Pancreas (tissue), 10 donors: ENCODE measurements at places on chromosomes 13 and 19. TPM values are rescaled to one million over a fixed set of nuclear protein-coding genes. Genes with fewer than 3 reads are reported as not detected.
A peak's percentile ranks its signal among the peaks of the same experiment; 100 is the strongest.

GRCh38 chr13:74129500-74130191 is 4.6 kb downstream of the KLF12 start:
- no peak overlapping the region for H3K4me3 ChIP-seq
- no peak for DNase-seq
- no peaks in the 10 kb centered on the region for H3K27me3 ChIP-seq
- H3K27ac ChIP-seq = no peak overlapping the region
- H3K4me1 ChIP-seq = no peaks in the 10 kb centered on the region

DNA sequence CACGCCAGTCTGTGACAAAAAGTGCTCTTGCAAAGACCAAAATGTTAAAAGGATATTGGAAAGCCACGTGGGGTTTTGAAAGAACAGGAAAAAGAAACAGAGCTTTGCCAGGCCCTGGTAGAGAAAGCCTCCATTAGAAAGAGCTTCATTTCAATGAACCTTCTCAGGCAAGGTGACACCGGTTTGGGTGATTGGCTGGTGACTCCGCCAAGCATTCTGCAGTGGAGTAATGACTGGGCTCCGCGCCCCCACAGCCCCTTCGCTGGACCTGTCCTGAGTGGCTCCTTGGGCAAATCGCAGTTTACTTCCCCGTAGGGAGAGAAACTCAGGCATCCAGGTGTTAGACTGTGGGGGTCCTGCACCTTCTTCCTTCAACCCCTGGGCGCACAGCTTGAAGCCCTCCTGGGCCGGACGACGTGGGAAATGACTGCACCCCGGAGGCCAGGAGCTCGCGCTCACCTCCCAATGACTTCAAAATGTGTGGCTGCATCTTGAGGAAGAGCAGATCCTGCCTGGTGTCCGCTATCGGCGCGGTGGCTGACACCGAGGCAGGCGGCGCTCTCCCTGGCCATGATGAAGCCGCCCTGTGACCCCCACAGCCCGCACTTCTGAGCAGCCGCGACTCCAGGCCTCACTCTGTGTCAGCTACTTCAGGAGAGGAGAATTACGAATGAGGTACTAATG is 444.6 kb upstream of the SGCG start:
- H3K36me3 ChIP-seq = no peaks in the 10 kb centered on the region
- no peak for DNase-seq
- H3K4me3 ChIP-seq = no peak overlapping the region
- H3K27me3 ChIP-seq = no peaks in the 10 kb centered on the region
- no peaks in the 10 kb centered on the region for H3K4me1 ChIP-seq
- H3K27ac ChIP-seq = no peak overlapping the region

GRCh38 chr13:101718496-101718895 is 266.0 kb downstream of the ITGBL1 start:
- no peaks in the 10 kb centered on the region for H3K27me3 ChIP-seq
- H3K27ac ChIP-seq = no peak overlapping the region
- no peak overlapping the region for H3K4me3 ChIP-seq
- H3K4me1 ChIP-seq = no peaks in the 10 kb centered on the region
- H3K36me3 ChIP-seq = no peaks in the 10 kb centered on the region

GRCh38 chr19:19486343-19487076 is 28.8 kb downstream of the TSSK6 start:
- H3K4me1 ChIP-seq = peaks cover 31% of the 10 kb centered on the region
- peak; percentile 52 for DNase-seq
- no peak overlapping the region for H3K4me3 ChIP-seq
- no peaks in the 10 kb centered on the region for H3K27me3 ChIP-seq
- peak overlapping the region; percentile 73 for H3K27ac ChIP-seq

- H3K27ac ChIP-seq = no peak overlapping the region
- DNase-seq = no peak
- no peaks in the 10 kb centered on the region for H3K4me1 ChIP-seq
- peaks cover 3% of the 10 kb centered on the region for H3K36me3 ChIP-seq
- no peaks in the 10 kb centered on the region for H3K27me3 ChIP-seq
- no peak overlapping the region for H3K4me3 ChIP-seq
Measured at GRCh38 chr19:1577090-1577928, 9.2 kb upstream of the MEX3D start.

DNA sequence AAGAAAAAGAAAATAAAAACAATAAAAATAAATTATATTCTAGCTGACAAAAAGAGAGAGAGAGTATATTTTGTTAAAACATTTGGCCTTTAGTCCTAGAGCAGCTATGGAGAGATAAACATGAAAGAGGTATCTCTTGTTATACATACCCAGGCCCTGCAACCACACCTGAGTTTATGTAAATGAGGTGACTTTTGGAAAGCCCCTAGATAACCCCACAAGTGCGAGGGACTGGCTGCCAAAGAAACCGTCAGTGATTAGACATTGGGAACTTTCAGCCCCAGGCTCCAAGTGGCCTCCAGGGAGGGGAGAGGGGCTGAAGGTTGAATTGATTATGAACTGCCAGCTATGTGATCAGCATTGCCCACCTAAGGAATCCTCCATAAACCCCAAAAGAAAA is 2.1 kb upstream of the NLRP7 start:
- no peaks in the 10 kb centered on the region for H3K27me3 ChIP-seq
- no peak for DNase-seq
- no peak overlapping the region for H3K4me3 ChIP-seq
- no peak overlapping the region for H3K27ac ChIP-seq

DNA sequence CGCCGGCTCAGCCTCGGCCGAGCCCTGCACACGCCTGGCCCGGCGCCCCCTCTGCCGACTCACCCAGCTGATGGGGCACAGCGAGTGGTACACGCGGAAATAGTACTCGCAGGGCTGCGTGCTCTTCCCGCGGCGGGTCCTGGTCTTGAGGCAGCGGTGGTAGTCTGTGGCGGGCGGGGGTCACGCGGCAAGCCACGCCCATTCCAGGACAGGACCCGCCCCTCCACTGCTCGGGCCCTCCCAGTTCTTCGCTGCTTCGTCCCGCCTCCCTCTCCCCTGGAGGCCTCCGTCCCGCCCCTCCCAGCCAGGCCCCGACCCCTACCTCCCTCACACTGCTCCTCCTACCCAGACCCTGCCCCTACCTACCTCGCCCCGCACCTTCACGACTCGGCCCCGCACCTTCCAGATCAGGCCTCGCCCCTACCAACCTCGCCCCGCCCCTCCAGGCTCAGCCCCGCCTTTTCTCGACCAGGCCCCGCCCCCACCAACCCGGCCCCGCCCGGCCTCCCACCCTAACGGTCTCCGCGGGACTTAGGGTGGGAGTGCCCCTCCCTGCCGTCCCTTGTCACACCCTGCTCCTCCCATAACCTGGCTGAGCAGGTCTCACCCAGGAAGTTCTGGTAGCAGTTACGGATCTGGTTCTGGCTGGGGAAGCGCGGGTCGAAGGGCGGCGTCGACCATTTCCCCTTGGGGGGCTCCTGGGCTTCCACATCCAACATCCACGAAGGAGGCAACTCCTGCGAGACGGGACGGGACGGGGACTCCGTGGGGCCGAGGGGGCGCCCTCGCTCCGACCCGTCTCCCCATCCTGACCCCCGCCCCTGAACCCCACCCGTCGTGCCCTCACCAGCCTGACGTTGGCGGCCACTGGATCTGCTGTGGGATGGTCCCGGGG is 469 bp downstream of the COX6B2 start:
- DNase-seq = peak; percentile 72
- H3K36me3 ChIP-seq = no peaks in the 10 kb centered on the region
- H3K4me3 ChIP-seq = peak overlapping the region; percentile 16
- no peaks in the 10 kb centered on the region for H3K27me3 ChIP-seq
- H3K27ac ChIP-seq = no peak overlapping the region

GRCh38 chr13:46751811-46752635 is 44.9 kb downstream of the ESD start:
- no peak for DNase-seq
- H3K4me1 ChIP-seq = no peaks in the 10 kb centered on the region
- no peaks in the 10 kb centered on the region for H3K27me3 ChIP-seq
- no peak overlapping the region for H3K27ac ChIP-seq
- no peaks in the 10 kb centered on the region for H3K36me3 ChIP-seq

- H3K4me1 ChIP-seq = peaks cover 4% of the 10 kb centered on the region
- DNase-seq = no peak
- H3K36me3 ChIP-seq = no peaks in the 10 kb centered on the region
- no peak overlapping the region for H3K4me3 ChIP-seq
- no peaks in the 10 kb centered on the region for H3K27me3 ChIP-seq
Measured at GRCh38 chr19:1933942-1934341, 7.0 kb upstream of the CSNK1G2 start.

DNA sequence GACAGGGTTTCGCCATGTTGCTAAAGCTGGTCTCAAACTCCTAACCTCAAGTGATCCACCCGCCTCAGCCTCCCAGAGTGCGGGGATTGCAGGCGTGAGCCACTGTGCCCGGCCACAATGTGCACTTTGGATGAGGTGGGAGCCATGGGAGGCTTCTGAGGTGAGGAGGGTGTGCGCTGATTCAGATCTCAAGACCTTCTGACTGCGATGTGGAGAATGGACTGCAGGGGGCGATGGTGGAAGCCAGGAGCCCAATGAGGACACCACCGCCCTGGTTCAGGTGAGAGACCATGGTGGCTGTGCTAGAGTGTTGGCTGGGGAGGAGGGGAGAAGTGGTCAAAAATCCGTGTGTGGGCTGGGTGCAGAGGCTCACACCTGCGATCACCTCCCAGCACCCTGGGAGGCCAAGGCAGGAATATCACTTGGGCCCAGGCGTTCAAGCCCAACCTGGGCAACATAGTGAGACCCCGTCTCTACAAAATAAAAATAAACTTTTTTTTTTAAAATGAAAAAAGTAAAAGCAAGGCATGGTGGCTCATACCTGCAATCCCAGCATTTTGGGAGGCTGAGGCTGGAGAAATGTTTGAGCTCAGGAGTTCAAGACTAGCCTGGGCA is 5.6 kb downstream of the INAFM1 start:
- H3K27me3 ChIP-seq = no peaks in the 10 kb centered on the region
- no peaks in the 10 kb centered on the region for H3K36me3 ChIP-seq
- DNase-seq = no peak
- no peak overlapping the region for H3K27ac ChIP-seq
- H3K4me3 ChIP-seq = no peak overlapping the region

- H3K4me3 ChIP-seq = no peak overlapping the region
- H3K36me3 ChIP-seq = peaks cover 8% of the 10 kb centered on the region
- H3K27ac ChIP-seq = no peak overlapping the region
- no peaks in the 10 kb centered on the region for H3K27me3 ChIP-seq
- H3K4me1 ChIP-seq = no peaks in the 10 kb centered on the region
Measured at GRCh38 chr19:49602806-49603205, 11.8 kb downstream of the PRR12 start.

DNA sequence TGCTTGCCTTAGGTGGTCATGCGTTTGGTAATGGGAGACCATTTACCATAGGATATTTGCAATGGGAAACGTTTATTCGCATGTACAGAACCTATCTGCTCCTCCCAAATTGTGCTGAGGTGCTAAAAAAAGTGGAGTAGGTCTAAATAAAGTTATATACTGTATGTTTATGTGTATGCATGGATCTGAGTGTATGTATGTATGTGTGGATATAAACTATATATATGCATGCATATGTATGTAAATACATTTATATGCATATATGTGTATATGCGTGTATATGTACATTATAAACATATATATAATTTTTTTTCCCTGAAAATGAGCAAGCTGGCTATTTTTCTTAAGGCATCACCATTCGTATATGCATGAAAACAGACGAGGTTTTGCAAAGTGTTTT is 95.9 kb downstream of the HS6ST3 start:
- no peaks in the 10 kb centered on the region for H3K4me1 ChIP-seq
- no peaks in the 10 kb centered on the region for H3K36me3 ChIP-seq
- H3K27me3 ChIP-seq = no peaks in the 10 kb centered on the region
- DNase-seq = no peak
- no peak overlapping the region for H3K27ac ChIP-seq

DNA sequence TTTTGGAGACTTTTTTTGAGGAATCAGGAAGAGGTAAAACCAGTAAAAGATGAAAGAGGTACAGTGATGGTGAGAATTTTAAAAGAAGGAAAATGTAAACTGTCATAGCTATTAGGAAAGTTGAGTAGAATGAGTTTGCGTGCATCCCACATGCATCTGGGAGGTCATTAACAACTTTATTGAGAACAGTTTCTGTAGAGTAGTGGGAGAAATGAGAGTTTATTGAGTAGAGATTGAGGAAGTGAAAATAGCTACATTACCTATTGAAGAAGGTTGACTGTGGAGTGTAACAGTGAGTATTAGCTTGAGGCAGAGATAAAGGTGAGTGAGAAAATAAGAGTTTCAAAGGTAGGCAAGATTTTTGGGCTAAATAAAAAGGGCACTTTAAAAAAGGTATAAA is 38.7 kb downstream of the BRCA2 start:
- no peaks in the 10 kb centered on the region for H3K36me3 ChIP-seq
- no peak for DNase-seq
- no peaks in the 10 kb centered on the region for H3K4me1 ChIP-seq
- H3K27ac ChIP-seq = no peak overlapping the region
- H3K27me3 ChIP-seq = no peaks in the 10 kb centered on the region

- H3K36me3 ChIP-seq = peaks cover 5% of the 10 kb centered on the region
- H3K27me3 ChIP-seq = no peaks in the 10 kb centered on the region
- H3K4me1 ChIP-seq = peaks cover 6% of the 10 kb centered on the region
- DNase-seq = no peak
Measured at GRCh38 chr19:48989701-48990291, 3.3 kb downstream of the GYS1 start.

GRCh38 chr19:43362745-43363144 is 9.3 kb downstream of the CD177 start:
- no peaks in the 10 kb centered on the region for H3K27me3 ChIP-seq
- no peak overlapping the region for H3K27ac ChIP-seq

DNA sequence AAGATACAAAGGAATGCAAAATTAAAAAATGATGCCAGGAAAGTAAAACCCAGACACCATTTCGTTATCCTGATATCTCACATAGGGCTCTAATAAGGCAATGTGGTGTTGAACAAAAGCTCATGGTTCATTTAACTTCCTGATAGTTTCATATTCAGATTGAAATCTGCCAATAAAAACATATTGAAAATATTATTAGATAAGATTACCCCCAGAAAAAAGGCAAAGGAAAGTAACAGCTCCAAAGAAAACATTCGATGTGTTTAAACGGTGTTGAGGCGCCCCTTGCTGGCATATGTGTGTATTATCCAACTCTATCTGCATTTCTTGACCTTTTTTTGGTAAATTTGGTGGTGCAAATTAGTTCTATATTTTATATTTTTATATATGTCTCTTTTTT is 75.9 kb downstream of the ESD start:
- no peaks in the 10 kb centered on the region for H3K4me1 ChIP-seq
- H3K4me3 ChIP-seq = no peak overlapping the region
- peak; percentile 41 for DNase-seq

- H3K4me3 ChIP-seq = no peak overlapping the region
- H3K27me3 ChIP-seq = no peaks in the 10 kb centered on the region
- peaks cover 6% of the 10 kb centered on the region for H3K4me1 ChIP-seq
- DNase-seq = no peak
- H3K27ac ChIP-seq = no peak overlapping the region
Measured at GRCh38 chr19:28859811-28860210, 353.1 kb downstream of the UQCRFS1 start.

The ILF3 gene
- 109 TPM for total RNA-seq

The ELAVL3 gene
- total RNA-seq = not detected

The NEK3 gene
- 7.1 TPM for total RNA-seq

The ENOX1 gene
- total RNA-seq = 1.1 TPM

The CRTC1 gene
- total RNA-seq = 7.9 TPM

The GSK3A gene
- 15.1 TPM for total RNA-seq

The ZGLP1 gene
- total RNA-seq = 0.98 TPM
